ENCODE measurements at places on chromosomes 7 and 10.

DNA sequence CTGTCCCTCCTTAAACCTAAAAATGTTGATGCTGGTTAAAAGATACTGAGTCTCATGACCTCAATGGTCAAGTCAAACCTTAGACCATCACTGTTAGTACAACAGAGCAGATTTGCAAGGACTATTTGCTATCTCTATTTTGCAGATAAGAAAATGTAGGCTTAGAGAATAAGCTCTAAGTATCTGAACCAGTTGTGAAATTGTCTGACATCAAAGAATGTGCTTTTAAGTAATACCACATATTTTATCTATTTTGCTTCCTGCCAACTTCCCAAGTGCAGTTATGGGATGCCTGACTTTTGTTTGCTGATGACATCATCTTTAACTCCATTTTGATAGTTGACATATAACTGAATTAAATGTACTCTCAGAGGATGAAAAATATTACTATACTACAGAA lies 83.6 kb upstream of the TMEM106B start:
- no peak for DNase-seq

DNA sequence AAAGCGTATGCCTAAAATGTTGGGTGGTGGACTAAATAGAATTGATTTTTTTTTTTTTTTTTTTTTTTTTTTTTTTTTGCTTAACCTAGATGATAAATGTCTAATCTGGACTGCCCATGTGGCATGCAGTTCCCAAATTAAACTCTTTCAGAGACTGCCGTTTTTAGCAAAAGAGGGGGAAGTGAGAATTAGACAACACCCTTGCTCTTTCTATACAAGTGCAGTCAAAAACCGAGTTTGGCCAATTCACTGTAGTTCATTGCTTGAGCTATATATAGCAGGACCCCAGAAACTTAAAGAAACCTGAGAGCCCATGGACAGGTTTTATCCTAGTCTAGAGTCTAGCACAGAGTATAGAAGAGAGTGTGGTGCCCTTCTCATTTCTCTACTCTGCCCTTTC lies 141.9 kb downstream of the GRM3 start:
- no peak for DNase-seq

- DNase-seq, result no peak
Observed at GRCh38 chr7:51328351-51328801, 11.8 kb upstream of the COBL start.

- DNase-seq, result no peak
Observed at GRCh38 chr7:2379821-2380450, 23.5 kb upstream of the CHST12 start.

DNA sequence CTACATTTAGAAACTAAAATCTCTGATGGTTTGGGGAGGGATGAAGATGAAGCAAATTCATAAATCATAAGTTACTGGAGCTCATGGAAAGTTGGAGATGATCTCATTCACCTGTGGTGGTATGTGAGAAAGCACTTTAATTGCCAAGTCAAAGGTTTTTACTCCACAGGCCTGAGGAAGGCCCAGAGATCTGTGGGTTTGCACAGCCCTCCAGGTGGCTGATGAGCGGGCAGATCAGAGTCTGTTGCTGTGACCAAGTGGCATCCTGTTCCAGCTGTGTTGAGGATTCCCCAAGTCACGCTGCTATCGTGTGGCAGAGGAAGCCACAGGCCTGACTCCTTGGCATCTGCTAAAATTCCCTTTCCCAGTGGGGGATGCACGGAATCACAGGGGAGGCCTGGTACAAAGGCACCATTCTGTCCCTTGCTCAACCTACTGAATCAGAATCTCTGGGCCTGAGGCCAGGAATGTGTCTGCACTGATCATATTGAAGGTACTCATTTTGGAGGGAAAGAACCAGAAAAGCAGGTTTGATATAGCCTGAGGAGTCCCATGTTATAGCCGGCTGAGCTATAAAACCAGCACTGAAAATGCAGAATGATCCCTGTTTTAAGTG lies 19.7 kb upstream of the DDC start:
- no peak for DNase-seq

GRCh38 chr7:81956520-81956919 lies 186.7 kb upstream of the HGF start:
- DNase-seq, result no peak

GRCh38 chr7:5143935-5144903 lies 45.8 kb upstream of the WIPI2 start:
- DNase-seq, result no peak

- DNase-seq, result no peak
Observed at GRCh38 chr7:104362756-104363155, 34.4 kb downstream of the LHFPL3 start.

GRCh38 chr10:6987536-6987945 lies 407.5 kb upstream of the PRKCQ start:
- DNase-seq, result no peak

DNA sequence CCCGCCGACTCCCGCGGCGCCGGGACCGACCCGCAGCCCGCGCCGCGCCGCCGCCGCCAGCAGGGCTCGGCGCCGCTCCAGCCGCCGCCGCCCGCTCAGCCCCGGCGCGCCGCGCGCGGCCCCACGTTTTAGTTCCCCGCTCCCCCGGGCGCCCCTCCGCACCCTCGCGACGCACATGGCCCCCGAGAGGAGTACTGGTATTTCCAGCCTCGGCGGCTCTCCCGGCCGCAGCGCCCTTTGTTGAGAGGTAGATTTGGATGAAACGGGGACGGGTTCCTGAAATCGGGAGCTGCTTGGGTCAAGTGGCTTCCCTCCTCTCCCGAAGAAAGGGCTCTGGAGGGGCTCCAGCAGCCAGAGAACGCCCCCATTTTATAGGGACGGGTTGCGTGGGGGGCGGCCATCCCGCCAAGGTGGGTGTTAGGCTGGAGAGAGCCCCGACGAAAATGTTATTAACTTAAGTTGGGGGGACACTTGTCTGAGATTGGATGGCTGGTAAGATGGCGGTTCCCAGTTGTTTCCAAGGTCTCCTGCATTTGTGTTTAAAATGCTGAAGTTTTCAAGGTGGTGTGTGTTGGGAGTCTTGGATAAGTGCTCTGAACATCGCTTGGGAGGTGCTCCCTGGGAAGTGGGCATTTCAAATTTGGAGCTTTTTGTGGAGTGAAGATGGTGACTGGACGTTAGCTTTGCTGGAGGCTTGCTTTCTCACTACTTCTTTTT lies 1.2 kb downstream of the BMI1 start:
- DNase-seq, result no peak

DNA sequence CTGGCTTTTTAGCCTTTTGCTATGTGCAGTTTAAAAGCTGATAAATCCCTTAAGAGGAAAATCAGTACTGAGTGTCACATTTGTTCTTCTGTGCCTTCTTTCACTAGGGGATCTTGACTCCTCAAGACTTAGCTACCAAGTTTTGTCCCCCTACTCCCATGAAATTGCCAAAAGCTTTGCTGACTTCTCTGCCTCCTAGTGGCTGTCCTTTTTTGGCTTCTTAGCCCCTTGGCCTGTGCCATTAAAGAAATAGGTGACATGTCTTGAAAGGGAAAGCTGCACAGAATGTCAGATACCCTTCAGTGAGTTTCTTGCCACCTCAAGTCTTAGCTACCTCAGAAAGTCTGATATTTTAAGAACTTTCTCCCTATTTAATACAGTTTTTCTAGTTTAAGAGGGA lies 10.5 kb downstream of the MKLN1 start:
- no peak for DNase-seq

DNA sequence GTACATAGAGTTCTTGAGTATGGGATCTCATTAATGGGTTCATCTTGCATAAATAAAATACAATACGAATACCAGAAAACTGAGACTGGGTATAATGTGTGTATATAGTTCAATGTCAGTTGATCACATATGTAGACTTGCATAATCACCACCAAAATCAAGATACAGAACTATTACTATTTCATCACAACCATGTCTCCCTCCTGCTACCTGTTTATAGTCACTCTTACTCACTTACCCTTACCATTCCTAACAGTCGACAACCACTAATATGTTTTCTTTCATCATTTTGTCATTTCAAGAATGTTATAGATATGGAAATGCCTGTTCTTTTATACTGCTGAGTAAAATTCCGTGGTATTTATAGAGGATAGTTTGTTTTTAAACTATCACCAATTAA lies 416.1 kb upstream of the CNTNAP2 start:
- DNase-seq, result no peak

- no peak for DNase-seq
Observed at GRCh38 chr7:11193131-11193867, 219.6 kb downstream of the PHF14 start.

GRCh38 chr10:63396133-63396761 lies 69.5 kb downstream of the JMJD1C start:
- no peak for DNase-seq

GRCh38 chr10:94279835-94280709 lies 82.7 kb downstream of the NOC3L start:
- DNase-seq, result no peak

DNA sequence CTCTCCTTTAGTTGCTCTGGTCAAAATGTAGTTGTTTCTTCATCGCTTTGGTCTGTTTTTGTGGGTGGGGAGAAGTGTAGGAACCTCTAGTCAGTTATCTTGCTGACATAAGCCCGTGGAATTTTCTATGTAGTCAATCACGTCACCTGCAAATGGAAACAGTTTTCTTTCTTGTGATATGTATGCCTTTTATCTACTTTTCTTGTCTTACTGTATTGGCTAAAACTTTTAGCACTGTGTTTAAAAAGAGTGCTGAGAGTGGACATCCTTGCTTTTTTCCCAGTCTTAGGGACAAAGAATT lies 42.3 kb downstream of the AKR1E2 start:
- DNase-seq, result no peak

GRCh38 chr10:103510046-103510685 lies 16.7 kb downstream of the NEURL1 start:
- no peak for DNase-seq

DNA sequence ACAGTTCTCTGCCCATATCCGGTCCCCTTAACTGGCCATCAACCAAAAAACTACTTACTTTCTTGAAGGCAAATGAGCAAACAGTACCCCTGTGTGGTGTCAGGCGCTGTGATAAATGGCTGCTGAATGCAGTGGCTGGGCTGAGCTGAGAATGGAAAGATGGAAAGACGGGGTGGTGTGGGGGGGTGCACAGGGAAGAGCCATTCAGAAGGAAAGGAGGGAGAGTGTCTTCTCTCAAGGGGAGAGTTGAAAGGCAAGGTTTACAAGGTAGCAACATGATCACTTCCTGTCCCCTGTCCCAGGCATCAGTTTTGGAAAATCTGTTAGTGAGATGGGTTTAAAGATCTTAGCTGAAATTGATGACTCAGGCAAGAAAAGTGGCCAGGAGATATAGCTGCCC lies 22.5 kb downstream of the EMX2 start:
- DNase-seq, result no peak

DNA sequence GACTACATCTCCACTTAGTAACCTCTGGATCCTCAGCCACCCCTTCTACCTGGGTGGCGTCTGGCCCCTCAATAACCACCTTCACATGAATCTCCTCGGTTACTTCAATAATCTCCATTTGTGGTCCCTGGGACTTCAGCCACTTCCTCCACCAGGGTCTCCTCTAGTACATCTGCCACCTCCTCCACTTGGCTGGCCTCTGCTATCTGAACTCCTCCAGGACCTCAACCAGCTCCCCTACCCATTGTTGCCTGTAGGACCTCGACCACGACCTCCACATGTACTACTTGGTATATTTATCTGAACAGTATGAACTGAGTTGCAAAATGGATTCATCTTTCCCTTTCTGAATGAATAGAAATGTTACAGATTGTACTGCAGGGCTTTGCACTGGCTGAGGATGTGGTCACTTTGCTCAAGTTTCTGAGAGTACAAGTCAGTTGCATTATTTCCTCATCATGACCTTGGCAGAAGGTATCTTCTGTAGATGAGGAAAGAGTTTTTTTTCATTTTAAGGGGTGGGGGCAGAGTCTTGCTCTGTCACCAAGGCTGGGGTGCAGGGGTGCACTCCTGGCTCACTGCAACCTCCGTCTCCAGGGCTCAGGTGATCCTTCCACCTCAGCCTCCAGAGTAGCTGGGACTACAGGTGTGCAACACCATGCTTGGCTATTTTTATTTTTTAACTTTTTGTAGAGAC lies 36.0 kb downstream of the MAT1A start:
- DNase-seq, result no peak

GRCh38 chr10:128221807-128222206 lies 95.6 kb upstream of the MKI67 start:
- no peak for DNase-seq

DNA sequence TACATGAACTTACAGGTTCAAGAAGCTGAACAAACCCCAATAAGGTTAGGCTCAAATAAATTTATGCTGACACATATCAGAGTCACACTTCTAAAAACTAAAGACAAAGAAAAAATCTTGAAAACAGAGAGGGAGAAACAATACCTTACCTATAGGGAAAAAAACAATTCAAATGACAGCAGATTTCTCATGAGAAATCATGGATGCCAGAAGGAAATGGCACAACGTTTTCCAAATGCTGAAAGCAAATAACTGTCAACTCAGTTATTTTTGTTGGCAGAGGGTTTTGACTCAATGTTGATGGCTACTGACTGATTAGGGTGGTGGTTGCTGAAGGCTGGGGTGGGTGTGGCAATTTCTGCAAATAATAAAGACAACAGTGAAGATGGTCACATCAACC lies 239.4 kb downstream of the ARHGAP12 start:
- DNase-seq, result no peak

DNA sequence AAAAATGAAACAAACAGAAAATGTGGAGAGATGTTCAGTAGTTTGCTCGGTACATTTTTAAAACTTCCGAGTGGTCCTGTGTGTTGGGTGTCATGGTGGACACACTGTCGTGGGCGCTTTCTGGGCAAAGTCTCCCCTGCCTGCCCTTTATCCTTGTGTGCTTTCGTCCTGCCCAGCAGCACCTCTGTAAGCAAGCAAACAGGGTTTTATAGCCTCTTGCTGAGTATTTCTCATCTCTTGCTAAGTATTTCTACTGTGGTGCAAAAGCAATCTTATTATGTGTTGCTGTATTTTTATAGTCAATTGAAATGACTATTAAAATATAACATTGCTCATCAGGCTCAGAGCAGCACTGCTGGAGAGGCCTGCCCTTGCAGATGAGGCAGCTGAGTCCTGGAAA lies 48.7 kb downstream of the DOCK1 start:
- no peak for DNase-seq

DNA sequence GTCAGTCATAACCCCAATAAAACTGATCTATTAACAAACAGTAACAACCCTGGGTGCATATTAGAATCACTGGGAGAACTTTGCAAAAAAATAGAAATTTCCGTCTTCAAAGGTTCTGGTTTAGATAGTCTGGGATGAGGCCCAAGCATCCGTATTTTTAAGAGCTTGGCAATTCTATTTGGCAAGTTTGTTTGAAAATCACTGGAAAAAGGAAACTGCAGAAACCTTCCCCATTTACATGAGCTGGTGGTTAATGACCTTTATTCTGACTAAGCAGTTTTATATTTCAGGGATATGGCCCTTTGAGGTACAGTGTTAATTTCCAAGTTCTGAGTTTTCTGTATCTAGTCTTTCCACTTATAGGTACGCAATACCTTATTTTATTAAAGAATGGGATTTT lies 115.8 kb upstream of the PRR15 start:
- DNase-seq, result no peak

- peak; percentile 17 for DNase-seq
Observed at GRCh38 chr10:124612611-124613498, 131.3 kb downstream of the FAM53B start.

GRCh38 chr10:33507662-33508425 lies 173.4 kb upstream of the NRP1 start:
- DNase-seq, result no peak

Data from thoracic aorta (tissue), 2 donors.